ENCODE measurements at places on chromosomes 7 and 10.

DNA sequence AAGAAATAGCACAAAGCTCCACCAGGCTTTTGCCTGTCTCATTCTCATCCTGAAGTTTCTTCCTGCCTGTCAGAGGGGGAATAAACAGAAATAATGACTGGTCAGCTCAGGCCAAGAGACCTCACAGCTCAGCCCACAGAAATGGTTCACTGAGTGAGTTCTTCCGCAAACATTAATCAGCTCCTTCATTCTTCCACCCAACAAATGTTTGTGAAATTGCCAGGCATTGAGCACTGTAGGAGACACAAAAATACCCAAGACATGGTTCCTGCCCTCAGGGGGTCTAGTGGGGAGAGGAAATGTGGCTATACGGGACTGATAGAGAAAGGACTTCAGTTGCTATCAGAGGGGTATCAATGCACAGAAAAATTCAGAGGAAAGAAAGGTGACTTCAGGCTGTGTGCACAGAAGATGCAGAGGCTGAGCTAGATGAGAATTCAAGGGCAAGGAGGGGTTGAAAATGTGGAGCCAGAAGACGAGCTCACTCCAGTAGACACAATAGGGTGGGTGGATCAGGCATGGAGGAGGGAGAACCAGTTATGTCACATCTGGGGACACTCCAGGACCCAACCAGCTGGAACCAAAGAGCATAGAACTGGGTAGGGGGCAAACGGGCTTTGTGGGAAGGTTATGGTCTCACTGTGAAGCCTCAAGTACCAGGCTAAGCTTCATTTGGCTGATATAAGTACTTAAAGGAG, 20.9 kb downstream of the MYOF start:
- no peak for DNase-seq

- DNase-seq = no peak
Observed at GRCh38 chr10:73650537-73651331, 5.1 kb downstream of the SYNPO2L start.

GRCh38 chr10:7550013-7550412, 116.8 kb downstream of the ITIH5 start:
- DNase-seq = no peak

DNA sequence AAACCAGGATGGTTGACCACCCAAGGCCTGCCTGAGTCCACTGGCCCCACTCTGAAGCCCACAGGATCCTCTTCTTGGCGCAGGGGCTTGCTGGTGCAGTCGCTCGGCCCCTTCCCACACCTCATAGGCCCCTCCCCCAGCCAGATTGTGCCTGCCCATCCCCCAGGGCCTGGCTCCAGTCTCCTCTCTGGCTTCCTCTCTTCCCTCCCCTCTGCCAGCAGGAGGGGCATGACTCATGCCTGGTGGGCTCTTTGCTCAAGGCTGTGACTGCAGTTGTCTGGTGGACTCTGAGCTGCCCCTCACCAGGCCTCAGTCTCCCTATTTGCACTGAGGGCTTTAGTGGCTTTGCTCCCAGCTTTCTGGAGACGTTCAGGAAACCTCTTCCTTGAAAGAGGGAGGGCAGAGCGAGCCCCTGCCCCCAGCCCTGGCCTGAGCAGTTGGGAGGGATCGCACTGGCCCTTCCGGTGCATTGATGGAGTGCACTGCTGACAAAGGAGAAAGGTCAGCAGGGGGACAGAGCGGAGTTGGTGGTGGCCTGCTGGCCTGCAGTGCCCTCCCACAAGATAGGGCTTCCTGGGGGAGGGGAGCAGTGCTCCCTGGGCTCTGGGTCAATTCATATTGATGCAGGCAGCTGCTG, 60.7 kb downstream of the ZMIZ1 start:
- no peak for DNase-seq

- no peak for DNase-seq
Observed at GRCh38 chr10:109886781-109887140, 36.5 kb downstream of the XPNPEP1 start.

- no peak for DNase-seq
Observed at GRCh38 chr10:133528296-133528844, 1.2 kb downstream of the CYP2E1 start.

- DNase-seq = no peak
Observed at GRCh38 chr7:105792488-105793370, 83.7 kb downstream of the ATXN7L1 start.

DNA sequence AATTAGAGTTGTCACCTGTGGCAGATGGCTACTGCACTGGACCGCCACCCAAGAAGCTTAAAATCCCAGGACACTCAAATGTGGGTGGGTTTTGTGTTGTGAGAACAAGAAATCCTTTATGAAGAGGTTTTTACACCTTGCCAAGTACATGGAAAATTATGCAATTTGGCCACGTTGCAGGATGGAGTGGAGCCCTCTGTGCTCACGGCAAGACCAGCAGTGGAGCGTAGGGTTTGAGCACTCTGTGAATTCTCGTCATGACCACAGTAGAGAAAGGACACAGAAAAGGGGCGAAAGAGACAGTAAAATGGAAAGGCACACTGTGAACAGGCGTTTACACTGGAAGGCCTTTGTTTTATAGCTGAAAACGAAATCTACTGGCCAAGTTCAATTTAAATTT, 222.6 kb downstream of the ADARB2 start:
- DNase-seq = no peak

GRCh38 chr10:114100848-114101741, 57.4 kb downstream of the ADRB1 start:
- DNase-seq = no peak

- DNase-seq = no peak
Observed at GRCh38 chr7:38819463-38819862, 89.5 kb downstream of the VPS41 start.

GRCh38 chr7:14924398-14924797, 21.8 kb upstream of the DGKB start:
- DNase-seq = no peak

DNA sequence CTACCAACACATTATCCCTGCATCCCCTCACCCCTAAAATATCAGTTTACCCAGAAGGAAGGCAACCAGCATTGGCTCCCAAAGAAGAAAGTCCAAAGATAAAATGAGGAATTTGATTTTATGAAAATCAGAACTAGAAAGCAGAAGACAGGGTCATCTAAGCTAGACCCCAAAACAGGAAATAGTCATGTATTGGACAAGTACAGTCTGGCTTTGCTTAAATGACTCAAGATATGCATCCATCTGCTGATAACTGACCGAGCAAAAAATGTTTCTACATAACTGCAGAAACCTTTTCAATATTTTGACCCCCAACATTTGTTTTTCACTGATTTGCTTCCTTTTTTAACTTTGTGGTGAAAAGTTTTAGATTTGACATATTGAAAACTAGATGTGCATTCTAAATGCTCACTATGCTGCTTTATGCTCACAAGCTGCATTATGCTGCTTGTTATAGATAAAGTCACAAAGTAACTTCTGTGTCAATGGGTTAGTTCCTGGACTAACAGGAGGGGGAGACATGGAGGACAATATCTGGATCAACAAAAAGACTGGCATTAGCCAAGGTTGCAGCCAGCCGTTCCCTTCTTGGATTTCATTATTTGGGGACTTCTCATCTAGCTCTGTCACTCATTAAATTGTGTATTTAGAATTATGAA, 227.0 kb downstream of the INHBA start:
- no peak for DNase-seq

DNA sequence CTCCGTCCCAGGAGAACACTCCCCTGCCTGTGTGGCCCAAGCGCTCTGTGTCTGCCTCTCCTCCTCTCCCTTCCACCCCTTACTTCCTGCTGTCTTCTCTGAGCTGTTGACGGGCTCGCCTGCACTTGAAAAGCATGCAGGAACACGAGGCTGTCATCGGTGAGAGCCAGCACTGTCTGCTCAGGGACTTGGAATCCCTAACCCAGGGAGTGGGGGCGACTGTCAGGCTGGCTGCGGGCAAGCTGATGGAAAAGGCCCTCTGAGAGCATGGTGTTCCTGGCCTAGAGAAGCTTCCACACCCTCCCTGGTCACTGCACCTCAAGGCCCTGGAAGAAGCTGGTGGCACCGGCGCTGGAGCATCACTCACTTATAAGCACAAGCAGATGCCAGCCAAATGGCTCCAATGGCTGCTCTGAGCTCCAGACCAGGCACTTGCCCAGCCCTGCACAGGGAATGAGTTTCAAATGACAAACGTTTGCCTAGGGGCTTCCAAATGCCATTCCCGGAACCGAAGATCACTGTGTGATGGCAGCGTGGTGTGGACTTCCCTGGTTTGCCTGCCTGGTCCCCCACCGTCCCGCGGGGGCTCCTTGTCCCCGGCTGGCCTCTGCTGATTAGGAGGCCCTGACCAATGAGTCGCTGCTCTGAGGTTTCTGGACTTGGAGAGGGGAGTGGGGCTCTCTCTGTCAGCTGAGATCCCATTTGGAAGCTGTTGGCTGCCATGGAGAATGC, 56.7 kb upstream of the EBF3 start:
- no peak for DNase-seq

- no peak for DNase-seq
Observed at GRCh38 chr7:70098905-70099672, 500.8 kb downstream of the AUTS2 start.

DNA sequence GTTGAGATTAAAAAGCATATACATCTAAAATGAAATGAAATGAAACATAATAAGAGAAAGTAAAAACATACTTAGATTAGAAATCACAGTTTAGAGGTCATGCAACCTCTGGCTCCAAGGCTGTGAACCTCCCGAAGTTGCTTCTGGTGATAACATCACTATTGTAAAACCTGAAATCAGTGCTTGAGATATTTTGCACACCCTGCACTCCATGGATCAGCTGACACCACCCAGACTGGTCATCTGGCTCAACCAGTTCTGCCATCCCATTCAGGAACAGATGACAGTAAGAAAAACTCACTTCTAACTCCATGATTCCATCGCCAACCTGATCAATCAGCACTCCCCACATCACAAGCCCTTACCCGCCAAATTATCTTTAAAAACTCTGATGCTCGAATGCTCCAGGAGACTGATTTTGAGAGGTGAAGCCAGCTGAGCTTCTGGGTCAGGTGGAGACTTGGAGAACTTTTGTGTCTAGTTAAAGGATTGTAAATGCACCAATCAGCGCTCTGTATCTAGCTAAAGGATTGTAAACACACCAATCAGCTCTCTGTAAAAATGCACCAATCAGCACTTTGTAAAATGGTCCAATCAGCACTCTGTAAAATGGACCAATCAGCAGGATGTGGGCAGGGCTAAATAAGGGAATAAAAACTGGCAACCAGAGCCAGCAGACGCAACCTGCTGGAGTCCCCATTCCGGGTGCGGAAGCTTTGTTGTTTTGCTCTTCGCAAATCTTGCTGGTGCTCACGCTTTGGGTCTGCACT, 162.6 kb upstream of the MAGI2 start:
- no peak for DNase-seq

- no peak for DNase-seq
Observed at GRCh38 chr7:121541457-121541856, 145.3 kb upstream of the FAM3C start.

GRCh38 chr7:73899731-73900142, 38.8 kb downstream of the TMEM270 start:
- DNase-seq = no peak
